ENCODE measurements at places on chromosomes 6 and 20. TPM values are rescaled to one million over a fixed set of nuclear protein-coding genes. Genes with fewer than 3 reads are reported as not detected.

DNA sequence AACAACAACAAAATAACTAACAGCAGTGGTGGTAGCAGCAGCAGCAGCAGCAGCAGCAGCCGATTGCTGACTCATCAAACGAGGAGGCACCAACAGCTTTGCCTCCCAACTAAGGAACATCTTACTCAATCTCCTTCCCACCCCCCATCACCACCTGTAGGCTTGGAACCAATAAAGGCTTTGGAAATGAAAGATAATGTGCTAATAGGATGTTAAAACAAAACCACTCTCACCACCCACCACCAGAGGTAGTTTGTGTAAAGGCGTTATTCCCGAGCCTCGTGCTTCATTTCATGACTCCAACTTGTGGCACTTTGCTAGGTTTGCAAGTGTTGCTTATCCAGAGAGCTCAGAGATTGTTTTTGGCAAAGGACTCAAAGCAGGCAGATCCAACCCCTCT is 346.5 kb downstream of the CD83 start:
- no peaks in the 10 kb centered on the region for H3K4me1 ChIP-seq
- H3K27me3 ChIP-seq: no peaks in the 10 kb centered on the region
- no peak overlapping the region for H3K4me3 ChIP-seq
- H3K36me3 ChIP-seq: peaks cover 8% of the 10 kb centered on the region
- DNase-seq: no peak
- no peak overlapping the region for H3K27ac ChIP-seq

DNA sequence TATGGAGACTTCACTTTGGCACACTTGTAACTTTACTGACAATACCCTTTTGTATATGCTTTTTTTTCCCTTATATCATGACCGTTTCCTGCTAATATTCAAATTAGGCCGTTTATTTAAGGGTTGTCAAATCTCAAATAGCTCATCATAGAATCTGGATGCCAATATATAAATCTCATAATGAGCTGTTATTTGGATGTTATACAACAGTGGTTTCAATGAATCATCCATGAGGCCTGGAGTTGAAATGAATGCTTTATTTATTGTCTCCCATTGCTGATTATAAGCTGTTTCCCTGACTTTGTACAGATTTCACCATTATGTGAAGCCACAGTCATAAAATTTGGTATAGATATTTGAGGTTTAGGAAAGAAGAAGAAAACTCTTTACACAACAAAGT is 256.1 kb downstream of the PLCB1 start:
- no peaks in the 10 kb centered on the region for H3K4me1 ChIP-seq
- no peak overlapping the region for H3K27ac ChIP-seq
- no peak for DNase-seq
- no peaks in the 10 kb centered on the region for H3K36me3 ChIP-seq
- no peak overlapping the region for H3K4me3 ChIP-seq

The SLC35D3 gene
- total RNA-seq: not detected

The DST gene
- 285 TPM for total RNA-seq

- H3K36me3 ChIP-seq: no peaks in the 10 kb centered on the region
- no peak overlapping the region for H3K27ac ChIP-seq
- H3K4me3 ChIP-seq: no peak overlapping the region
- no peaks in the 10 kb centered on the region for H3K27me3 ChIP-seq
- DNase-seq: no peak
These were observed 5.9 kb upstream of the UNC93A start for GRCh38 chr6:167285077-167285770.

The HLA-DRB5 gene
- total RNA-seq: 28.4 TPM

The ENPP4 gene
- total RNA-seq: 24.5 TPM

DNA sequence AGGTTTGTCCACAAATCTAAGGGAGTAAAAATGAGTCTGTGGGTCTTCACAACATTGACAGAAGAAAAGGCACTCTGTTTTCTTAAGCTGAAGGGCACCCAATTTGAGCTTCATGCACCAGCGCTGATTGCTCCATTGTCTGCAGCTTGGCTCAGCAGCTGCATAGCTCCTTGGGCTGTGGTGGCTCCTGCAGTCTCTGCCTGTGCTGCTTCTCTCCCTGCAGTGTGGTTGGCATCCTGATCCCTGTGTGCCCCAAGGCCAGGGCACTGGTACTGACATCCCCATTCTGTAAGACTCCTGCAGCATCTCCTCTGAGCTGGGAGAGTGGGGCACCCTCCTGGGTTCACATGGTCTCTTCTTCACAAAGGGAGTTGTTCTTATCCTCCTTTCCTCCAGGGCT is 83.2 kb upstream of the B3GAT2 start:
- no peaks in the 10 kb centered on the region for H3K36me3 ChIP-seq
- no peak overlapping the region for H3K27ac ChIP-seq
- no peaks in the 10 kb centered on the region for H3K27me3 ChIP-seq
- no peaks in the 10 kb centered on the region for H3K4me1 ChIP-seq
- no peak overlapping the region for H3K4me3 ChIP-seq

DNA sequence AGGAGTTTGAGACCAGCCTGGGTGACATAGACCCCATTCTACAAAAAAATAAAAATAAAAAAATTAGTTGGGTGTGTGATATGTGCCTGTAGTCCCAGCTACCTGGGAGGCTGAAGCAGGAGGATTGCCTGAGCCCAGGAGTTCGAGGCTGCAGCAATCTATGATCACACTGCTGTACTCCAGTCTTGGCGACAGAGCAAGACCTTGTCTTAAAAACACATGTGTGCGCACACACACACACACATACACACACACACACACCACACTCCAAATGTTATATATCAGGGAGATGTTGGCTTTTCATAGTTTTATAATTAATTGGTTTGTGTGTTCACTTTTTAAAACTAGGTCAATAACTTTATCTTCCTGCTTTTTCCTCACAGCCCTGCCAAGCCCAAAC is 110.5 kb downstream of the RTN4IP1 start:
- no peaks in the 10 kb centered on the region for H3K27me3 ChIP-seq
- no peak for DNase-seq
- no peaks in the 10 kb centered on the region for H3K4me1 ChIP-seq
- H3K4me3 ChIP-seq: no peak overlapping the region

DNA sequence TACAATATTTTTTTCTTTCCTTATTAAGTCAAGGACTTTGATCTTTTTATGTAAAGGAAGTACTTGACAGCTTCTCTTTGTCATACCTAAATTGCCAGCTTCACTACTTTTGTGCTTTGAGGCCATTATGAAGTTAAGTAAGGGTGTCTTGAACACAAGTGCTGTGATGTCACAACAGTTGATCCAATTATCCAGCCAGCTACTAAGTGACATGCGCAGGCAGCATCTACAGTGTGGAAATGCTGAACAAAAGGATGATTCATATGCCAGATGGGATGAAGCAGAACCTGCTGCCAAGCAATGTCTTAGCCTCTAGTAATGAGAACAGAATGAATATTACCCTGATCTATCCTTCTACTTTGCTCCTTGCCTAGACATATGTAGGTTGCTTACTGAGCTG is 68.3 kb upstream of the TMEM244 start:
- H3K36me3 ChIP-seq: no peaks in the 10 kb centered on the region
- no peak overlapping the region for H3K27ac ChIP-seq
- no peak for DNase-seq

GRCh38 chr6:11211254-11211653 is 21.2 kb downstream of the NEDD9 start:
- no peak for DNase-seq
- H3K27me3 ChIP-seq: no peaks in the 10 kb centered on the region
- H3K36me3 ChIP-seq: no peaks in the 10 kb centered on the region
- no peaks in the 10 kb centered on the region for H3K4me1 ChIP-seq

GRCh38 chr6:153231048-153231646 is 100.1 kb upstream of the RGS17 start:
- H3K27ac ChIP-seq: no peak overlapping the region
- DNase-seq: no peak
- no peaks in the 10 kb centered on the region for H3K36me3 ChIP-seq
- no peaks in the 10 kb centered on the region for H3K27me3 ChIP-seq

DNA sequence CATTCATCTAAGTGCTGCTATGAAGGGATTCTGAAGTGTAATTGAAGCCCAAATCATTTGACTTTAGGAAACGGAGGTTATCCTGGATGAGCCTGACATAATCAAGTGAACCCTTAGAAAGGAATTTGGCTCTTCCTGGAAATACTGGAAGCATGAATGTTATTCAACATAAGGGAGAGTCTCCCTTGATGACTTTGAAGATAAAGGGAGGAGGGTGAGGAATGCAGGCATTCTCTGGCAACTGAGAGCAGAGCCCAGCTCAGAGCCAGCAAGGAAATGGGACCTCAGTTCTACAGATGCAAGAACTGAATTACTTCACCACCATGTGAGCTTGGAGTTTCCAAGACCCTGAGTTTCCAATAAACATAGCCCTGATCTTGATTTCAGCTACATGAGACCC is 168.2 kb downstream of the DLL1 start:
- H3K4me3 ChIP-seq: no peak overlapping the region
- no peaks in the 10 kb centered on the region for H3K36me3 ChIP-seq
- peak; percentile 38 for DNase-seq
- no peaks in the 10 kb centered on the region for H3K4me1 ChIP-seq

GRCh38 chr6:111291336-111292259 is 191.4 kb downstream of the REV3L start:
- no peaks in the 10 kb centered on the region for H3K27me3 ChIP-seq
- no peak overlapping the region for H3K27ac ChIP-seq
- H3K36me3 ChIP-seq: no peaks in the 10 kb centered on the region

- H3K36me3 ChIP-seq: no peaks in the 10 kb centered on the region
- no peaks in the 10 kb centered on the region for H3K27me3 ChIP-seq
- DNase-seq: peak; percentile 72
- no peak overlapping the region for H3K4me3 ChIP-seq
- no peaks in the 10 kb centered on the region for H3K4me1 ChIP-seq
These were observed 97.7 kb downstream of the KCNB1 start for GRCh38 chr20:49384437-49385434.

DNA sequence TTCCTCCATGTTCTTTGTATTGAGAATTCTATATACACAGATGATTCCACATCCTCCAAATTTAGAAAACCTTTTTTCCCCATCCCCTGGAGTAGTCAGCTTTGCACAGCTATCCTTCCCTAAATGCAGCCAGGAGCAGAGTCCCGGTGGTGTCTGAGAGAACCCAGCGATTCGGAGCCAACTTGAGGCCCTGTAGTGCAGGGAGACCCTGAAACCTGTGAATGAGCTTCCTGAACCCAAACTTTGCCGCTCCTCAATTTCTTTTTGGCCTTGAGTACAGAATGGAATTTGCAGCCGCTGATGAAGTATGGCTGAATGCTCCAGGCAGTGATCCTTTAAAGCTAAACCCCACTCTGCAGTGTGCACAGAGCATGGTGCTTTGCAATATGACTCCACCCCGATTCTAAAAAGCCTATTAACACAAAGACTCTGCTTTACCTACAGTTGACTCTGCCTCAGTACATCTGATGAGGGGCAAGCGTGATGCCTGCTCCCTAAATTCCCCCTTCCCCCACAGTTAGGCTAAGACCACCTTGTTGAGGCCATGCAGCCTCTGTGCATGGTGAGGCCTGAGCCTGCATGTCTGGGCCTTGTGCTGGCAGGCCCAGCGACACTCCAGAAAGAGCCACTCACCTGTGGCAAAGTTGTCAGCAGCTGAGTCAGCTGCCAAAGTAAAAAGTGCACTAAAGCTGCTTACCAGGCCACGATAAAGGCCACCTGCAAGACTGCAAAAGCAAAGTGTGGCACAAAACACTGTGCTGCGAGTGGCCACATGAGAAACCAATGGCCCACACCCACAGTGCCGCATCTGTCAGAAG is 82.1 kb downstream of the PLEKHG1 start:
- H3K27ac ChIP-seq: peak overlapping the region; percentile 60
- H3K4me1 ChIP-seq: no peaks in the 10 kb centered on the region
- no peak overlapping the region for H3K4me3 ChIP-seq
- no peak for DNase-seq
- H3K36me3 ChIP-seq: no peaks in the 10 kb centered on the region
- no peaks in the 10 kb centered on the region for H3K27me3 ChIP-seq

The ATXN1 gene
- total RNA-seq: 41.8 TPM

DNA sequence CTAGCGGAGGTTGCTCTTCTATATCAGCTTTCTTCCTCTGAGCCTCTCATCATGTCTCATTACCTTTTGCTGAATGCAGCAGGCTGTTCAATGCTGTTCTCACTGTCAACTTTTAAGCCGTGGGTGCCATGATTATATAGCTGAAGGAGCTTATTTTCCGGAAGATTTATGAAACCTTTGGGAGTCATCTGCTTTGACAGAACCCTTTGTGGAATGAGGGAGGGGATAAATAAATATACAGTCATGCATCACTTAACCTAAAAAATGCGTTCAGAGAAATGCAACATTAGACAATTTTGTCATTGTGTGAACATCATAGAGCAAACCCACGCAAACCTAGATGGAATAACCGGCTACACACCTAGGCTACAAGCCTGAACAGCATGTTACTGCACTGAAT is 102.2 kb upstream of the AKAP12 start:
- H3K27ac ChIP-seq: no peak overlapping the region
- no peak for DNase-seq
- H3K36me3 ChIP-seq: no peaks in the 10 kb centered on the region
- no peaks in the 10 kb centered on the region for H3K4me1 ChIP-seq
- H3K27me3 ChIP-seq: no peaks in the 10 kb centered on the region
- H3K4me3 ChIP-seq: no peak overlapping the region

The GRM1 gene
- 0.07 TPM for total RNA-seq

GRCh38 chr6:35678021-35678654 is 10.6 kb downstream of the FKBP5 start:
- H3K27ac ChIP-seq: no peak overlapping the region
- H3K36me3 ChIP-seq: peaks cover 42% of the 10 kb centered on the region
- no peak for DNase-seq
- H3K4me3 ChIP-seq: no peak overlapping the region

The CALHM5 gene
- 3.4 TPM for total RNA-seq

- no peaks in the 10 kb centered on the region for H3K4me1 ChIP-seq
- H3K27ac ChIP-seq: peak overlapping the region; percentile 98
- peak overlapping the region; percentile 86 for H3K4me3 ChIP-seq
- H3K27me3 ChIP-seq: no peaks in the 10 kb centered on the region
These were observed 556 bp upstream of the MROH8 start for GRCh38 chr20:37179683-37180524.

The CRYBG1 gene
- 1.9 TPM for total RNA-seq

The HLA-DMB gene
- 3.6 TPM for total RNA-seq

DNA sequence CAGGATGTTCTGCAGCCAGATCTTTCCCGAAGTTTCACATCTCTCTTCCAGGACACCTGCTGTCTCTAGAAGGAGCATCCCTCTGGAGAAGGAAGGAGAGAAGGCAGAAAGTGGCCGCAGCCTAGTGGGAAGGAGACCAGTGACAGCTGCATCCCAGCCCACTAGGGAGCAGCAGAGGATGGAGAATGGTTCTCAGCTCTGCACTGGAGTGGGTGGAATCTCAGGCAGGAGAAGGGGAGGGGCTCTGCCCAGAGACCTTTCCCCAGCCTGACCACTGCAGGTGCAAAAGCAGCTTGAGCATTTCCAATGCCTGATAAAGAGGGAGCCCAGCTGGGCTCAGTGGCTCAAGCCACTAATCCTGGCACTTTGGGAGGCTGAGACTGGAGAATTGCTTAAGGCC is 32.3 kb downstream of the NCR2 start:
- no peak for DNase-seq
- H3K4me3 ChIP-seq: no peak overlapping the region
- H3K36me3 ChIP-seq: no peaks in the 10 kb centered on the region
